MCF 10A (cell line): ENCODE measurements at places on chromosomes 6 and 20. TPM values are rescaled to one million over a fixed set of nuclear protein-coding genes. Genes with fewer than 3 reads are reported as not detected.

BRD2 gene
- total RNA-seq, result 201 and 223 TPM in 2 replicates

GSTA3 gene
- total RNA-seq, result not detected in 2 replicates

NOTCH4 gene
- total RNA-seq, result not detected in 2 replicates

SLC17A2 gene
- total RNA-seq, result not detected in 2 replicates

GRCh38 chr20:16362642-16363041, 210.6 kb downstream of the KIF16B start:
- DNase-seq, result no peak

GRCh38 chr20:62543470-62544302, 67.9 kb upstream of the GATA5 start:
- no peak for DNase-seq

- no peak for DNase-seq
These were observed 212.0 kb downstream of the PLCB1 start for GRCh38 chr20:8344106-8344505.
